ENCODE measurements at places on chromosomes 4 and X.

- DNase-seq = no peak
Measured at GRCh38 chr4:95545546-95545945, 3.2 kb downstream of the UNC5C start.

DNA sequence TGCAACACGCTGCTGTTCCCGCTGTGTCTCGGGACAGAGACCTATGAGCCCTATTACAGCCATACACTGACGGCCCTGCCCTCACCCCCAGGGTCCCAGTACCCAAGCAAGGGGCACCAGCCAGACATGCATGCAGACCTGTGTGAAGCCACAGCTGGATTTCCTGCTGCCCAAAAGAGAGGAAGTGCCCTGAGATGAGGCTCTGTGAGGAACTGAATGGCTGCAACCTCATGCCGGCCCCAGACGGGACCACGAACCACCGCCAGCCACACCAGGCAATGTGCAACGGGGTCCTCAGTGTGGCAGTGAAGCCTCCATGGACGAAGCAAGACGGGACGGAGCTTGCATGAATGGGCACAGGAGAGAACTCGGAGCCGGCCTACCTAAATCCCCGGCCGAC lies 21.1 kb downstream of the CTBP1 start:
- no peak for DNase-seq

- DNase-seq = no peak
Measured at GRCh38 chrX:31604629-31605221, 532.9 kb upstream of the FTHL17 start.

- no peak for DNase-seq
Measured at GRCh38 chrX:96771486-96771885, 86.8 kb downstream of the DIAPH2 start.

GRCh38 chr4:88106205-88106604 lies 52.2 kb downstream of the ABCG2 start:
- DNase-seq = no peak

DNA sequence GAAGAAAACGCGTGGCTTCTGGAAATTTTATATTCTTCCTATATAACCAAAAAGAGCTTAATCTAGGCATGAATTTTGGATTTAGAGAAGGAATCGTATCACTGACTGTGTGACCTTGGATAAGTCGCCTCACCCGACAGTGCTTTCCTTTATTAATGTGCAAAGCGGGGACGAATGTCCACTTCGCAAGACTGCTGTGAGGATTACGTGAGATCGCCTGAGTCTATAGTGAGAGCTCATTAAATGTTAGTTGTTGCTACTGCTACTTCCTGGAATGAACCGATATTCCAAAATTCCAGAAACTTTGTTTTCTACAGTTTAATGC lies 448 bp upstream of the TBC1D8B start:
- no peak for DNase-seq

DNA sequence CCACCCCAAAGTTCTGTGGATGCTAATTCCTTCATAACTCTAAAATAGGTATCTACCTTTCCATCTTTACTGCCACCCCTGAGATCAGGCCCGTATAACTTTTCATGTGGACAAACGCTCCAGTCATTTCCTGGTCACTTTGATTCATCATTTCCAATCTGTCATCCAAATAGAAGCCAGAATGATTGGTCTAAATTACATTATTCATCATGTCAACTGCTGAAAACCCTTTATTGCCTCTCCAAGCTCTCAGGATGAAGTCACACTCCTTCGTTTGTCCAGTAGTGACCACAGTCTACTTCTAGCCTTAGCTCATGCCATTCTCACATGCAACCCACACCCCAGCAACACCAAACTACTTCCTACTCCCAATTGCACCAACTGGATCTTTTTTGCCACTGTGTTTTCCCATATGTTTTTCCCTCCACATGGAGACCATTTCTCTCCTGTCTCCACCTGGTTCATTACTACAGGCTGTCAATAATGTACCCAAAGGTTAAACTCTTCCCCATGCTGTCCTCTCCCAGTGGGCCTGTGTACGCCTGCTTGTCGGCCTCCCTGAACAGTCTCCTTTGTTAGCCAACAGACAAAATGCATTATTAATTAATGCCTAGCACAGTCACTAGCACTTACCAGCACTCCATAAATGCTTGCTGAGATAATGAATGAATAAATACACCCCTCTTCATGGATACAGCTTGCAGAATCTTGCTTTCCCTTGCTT lies 382.6 kb upstream of the NOCT start:
- no peak for DNase-seq

DNA sequence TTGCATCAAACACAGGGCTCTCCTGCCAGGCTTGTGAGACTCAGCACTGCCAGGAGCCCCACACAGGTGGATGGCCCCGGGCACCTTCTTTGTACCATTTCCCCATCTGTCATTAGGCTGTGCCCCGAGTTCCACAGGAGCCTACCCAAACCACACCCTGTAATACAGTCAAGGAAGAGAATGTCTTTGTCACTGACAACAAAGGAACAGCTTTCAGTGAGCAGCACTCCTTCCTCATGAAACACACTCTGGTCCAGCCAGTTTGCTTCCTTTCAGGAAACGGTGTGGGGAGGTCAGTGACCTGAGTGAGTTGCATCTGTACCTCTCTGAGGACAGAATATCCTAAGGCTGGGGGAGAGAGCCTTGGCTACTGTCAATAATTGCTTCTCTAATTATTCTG lies 53.7 kb downstream of the LNX1 start:
- no peak for DNase-seq

DNA sequence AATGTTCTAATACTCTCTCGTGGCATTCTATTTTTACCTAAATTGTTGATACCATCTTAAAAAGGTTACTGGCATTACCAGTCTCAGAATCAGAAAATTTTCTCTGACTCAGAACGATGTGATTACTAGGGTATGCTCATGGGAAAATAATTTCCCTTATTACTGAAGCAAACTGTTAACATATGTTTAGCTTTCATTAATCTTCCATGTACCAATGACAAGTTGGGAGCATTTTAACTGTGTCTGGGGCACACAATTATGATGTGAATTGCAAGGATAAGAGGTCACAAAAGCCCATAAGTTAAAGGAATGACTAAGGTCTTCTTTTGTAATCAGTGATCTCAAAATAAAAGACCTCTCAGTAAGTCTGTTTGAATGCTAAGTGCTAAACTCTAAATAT lies 1254.6 kb downstream of the PCDH18 start:
- no peak for DNase-seq

GRCh38 chr4:3314706-3315260 lies 22.0 kb downstream of the RGS12 start:
- no peak for DNase-seq

DNA sequence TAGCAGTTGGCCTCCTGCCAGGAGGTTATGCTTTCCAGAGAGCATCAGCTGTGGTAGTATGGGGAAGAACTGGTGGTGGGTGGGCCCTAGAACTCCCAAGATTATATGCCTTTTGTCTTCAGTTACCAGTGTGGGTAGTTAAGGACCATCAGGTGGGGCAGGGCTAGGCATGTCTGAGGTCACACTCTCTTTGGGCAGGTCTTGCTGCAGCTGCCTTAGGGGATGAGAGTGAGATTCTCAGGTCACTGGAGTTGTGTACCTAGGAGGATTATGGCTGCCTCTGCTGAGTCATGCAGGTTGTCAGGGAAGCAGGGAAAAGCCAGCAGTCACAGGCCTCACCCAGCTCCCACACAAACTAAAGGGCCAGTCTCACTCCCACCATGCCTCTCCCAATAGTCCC lies 172.9 kb upstream of the GYPA start:
- DNase-seq = no peak

DNA sequence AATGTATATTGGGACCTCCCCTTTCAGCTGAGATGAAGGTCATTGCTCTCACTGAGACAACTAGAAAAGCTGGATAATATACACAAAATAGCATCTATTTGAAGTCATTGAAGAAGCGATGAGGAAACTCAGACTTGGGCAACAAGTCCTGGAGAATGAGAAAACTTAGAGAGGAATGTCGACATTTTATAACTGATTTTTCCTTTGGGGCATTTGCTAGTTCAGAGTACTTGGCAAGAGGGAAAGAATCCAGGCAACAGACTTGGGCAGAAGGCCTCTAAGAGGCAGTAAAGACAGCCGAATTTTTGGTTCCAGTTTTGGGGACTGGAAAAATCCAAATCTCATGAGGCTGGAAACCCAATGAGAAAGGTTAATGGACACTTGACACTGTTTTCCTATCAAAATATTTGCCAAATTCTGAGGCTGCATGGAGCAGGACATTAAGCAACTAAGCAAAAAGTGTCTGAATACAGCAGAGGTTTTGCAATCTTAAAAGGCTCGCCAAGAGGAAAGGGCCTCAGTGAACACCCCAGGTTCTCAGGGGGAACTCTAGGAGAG lies 21.0 kb upstream of the ANXA5 start:
- DNase-seq = no peak

DNA sequence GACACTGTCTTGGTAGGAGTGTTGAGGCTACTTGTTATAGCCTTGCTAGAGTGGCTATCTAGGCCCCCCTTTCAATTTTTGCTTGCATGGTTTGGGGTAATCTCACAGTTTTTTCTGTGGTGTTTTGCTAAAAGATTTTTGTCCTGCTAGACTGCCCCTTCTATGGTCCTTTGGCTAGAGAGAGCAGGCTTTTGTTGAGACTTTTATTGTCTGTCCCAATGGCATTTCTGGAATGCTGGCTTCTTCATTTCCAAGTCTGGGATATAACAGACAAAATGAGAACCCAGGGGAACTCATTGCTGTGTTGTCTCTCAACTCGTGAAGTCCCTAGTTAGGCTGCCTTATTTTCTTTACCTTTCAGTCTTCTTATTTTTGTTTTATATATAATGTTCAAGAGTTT lies 160.2 kb upstream of the ZC4H2 start:
- DNase-seq = no peak

DNA sequence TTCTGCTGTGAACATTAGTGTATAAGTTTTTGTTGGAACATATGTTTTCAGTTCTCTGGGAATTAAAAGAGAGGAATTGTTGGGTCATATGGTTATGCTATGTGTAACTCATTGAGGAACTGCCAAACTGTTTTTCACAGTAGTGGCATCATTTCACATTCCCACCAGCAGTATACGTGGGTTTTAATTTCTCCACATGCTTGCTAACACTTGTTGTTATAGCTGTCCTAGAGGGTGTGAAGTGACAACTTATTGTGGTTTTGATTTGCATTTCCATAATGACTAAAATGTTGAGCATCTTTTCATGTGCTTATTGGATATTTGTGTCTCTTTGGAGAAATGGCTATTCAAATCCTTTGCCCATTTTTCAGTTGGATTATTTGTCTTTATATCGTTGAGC lies 13.7 kb downstream of the APELA start:
- DNase-seq = no peak

Data from activated CD8-positive, alpha-beta memory T cell treated with anti-CD3 and anti-CD28 coated beads for 24 hours (primary cell).